ENCODE measurements at places on chromosomes 5 and 9.
A peak's percentile ranks its signal among the peaks of the same experiment; 100 is the strongest.

GRCh38 chr5:161507591-161507990, 38.9 kb downstream of the GABRB2 start:
- DNase-seq = no peak

- DNase-seq = no peak
These were observed 125.3 kb downstream of the CRB2 start for GRCh38 chr9:123481209-123481865.

DNA sequence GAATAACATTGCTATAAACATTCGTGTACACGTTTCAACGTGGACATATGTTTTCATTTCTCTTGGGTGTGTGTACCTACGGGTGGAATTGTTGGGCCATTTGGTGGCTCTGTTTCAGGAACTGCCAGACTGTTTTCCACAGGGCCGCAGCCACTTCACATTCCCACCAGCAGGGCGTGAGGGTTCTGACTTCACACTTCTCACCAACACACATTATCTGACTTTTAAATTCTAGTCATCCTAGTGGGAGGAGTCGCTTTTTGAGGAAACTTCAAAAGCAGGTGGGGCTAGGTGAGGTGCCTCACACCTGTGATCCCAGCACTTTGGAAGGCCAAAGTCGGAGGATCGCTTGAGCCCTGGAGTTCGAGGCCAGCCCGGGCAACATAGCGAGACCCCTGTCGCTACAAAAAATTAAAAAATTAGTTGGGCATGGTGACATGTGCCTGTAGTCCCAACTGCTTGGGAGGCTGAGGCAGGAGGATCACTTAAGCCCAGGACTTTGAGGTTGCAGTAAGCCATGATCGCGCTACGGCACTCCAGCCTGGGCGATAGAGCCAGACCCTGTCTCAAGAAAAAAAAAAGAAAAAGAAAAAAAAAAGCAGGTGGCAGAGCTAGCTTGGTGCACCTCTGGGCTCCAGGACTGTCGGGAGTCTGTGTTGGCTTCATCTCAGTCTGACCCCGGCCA, 28.5 kb downstream of the TSPAN17 start:
- DNase-seq = no peak

DNA sequence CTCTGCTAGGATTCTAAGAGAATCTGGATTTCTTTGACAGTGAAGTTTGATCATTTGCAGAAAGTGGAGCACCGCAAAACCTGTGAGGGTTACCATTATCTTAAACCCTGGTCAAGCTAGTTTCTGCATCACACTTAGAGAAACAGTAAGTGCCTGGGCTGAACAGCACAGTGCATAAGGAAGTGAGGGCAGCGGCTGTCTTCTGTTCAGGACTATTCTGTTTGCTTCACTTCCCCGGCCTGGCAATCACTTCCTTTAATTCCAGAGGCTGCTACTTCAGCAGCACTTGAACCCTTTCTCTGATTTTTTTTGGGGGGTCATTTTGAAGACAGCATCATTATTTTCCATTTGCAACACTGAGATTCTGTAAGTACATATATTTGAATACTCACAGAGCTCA, 32.0 kb downstream of the SEMA6A start:
- DNase-seq = no peak

DNA sequence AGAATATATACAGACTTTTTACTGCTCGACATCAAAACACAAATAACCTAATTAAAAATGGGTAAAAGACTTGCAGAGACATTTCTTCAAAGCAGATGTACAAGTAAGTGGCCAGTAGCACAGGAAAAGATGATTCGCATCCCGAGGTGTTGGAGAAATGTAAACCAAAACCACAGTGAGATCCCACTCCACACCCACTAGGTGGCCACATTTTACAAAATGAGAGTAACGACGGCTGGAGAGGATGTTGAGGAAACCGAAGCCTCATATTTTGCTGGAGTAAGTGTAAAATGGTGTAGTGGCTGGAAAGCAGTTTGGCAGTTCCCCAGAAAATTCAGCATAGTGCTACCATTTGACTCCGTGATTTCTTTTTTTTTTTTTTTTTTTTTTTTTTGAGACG, 21.3 kb upstream of the GBGT1 start:
- peak; percentile 74 for DNase-seq

DNA sequence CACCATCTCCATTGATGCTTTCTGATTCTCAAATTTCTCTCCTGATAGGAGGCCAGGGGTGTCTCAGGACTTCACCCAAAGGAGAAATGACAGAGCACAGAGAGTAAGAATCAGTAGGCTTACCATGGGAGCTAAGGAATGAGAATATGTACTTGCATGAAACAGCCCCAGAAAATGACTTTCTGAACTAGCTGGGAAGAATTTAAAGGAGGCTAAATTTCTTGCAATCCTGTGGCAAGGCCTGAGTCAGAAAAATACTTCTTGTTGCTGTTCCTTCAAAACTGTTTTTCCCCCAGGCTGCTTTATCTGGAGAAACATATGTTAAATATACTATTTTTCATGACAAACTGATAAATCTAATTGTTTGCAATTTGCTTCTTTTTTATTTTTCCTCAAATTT, 53.4 kb upstream of the FBXL7 start:
- no peak for DNase-seq
